ENCODE measurements at places on chromosomes 11 and 22.
A peak's percentile ranks its signal among the peaks of the same experiment; 100 is the strongest.

DNA sequence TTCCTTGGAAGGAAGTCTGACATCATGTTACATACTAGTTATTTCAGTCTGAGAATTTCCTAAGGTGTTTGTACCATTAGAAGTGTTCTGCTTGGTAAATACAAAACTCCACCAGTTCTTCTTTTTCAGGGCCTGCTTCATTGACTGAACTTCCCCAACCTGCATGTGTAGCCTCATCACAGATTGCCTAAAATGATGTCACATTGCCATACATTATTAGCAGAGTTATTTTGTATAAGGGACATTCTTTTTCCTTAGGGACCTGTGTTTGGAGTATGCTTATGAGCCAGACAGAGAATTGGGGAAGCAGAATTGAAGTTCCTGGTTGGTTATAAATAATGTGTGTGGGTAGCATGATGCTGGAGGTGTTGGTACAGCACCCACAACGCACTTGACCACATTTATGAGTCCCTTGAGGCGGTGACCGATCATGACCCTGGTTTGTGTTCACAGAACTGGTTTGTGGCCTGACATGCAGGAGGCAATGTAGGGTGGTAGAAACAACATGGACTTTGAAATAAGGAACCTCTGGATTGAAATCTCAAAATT is 16.4 kb upstream of the MMP7 start:
- no peak for DNase-seq

DNA sequence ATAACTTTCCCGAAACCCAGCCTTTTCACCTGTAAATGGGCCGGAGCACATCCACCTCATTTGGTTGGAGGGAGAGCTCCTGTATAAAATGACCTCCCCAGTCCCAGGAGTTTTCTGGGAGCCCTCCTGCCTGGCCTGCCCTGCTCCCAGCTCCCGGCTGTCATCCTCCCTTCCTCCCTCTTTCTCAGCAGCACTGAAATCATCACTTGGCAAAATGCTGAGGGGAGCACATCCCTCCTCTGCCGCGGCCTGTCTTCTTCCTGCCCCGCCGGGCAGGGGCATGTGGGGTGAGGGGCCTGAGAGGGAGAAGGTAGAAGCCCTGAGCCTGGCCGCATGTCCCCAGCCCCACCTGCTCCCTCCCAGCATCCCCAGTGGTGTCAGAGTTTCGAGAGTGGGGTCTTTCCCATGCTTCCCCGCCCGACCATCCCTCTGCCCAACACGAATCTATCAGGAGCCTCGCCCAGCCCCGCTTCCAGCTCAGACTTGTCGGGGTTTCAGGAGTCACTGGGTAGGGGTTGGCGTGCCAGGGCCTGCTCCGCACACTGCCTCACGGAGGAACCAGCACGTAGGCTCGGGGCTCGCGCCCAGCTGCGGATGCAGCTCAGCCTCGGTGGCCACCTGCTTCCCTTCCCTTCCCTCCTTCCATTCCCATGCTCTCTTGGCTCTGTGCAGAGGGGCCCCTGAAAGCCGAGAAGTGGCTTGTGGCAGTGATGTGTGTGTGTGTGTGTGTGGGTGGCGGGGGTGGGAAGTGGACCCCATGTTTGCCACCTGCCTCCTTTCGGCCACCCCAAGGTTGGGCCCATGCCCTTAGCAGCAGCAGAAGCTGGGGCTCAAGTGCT is 37.1 kb downstream of the NECTIN1 start:
- no peak for DNase-seq

GRCh38 chr11:122421702-122422101 is 233.8 kb upstream of the UBASH3B start:
- DNase-seq, result no peak

GRCh38 chr11:77299528-77299993 is 1.9 kb downstream of the GDPD4 start:
- DNase-seq, result no peak

DNA sequence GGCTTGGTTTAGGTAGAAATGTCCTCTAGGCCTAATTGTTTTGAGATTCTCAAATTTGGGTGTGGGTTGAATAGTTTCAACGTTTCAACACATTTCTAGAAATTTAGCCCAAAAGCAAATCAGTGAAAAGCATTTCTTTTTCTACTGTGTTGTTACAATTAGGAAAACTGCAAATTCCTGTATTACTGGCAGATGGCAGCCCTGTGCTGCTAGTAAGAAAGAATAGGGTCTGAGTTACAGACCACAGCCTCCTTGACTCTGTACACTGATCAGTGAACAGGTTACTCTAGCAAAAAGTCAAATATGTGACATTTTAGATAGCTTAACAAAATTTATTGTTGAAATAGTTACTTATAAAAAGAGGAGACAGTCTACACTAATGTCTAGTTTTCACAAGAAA is 703.0 kb downstream of the JRKL start:
- no peak for DNase-seq

GRCh38 chr11:76512851-76513653 is 68.2 kb downstream of the EMSY start:
- no peak for DNase-seq

DNA sequence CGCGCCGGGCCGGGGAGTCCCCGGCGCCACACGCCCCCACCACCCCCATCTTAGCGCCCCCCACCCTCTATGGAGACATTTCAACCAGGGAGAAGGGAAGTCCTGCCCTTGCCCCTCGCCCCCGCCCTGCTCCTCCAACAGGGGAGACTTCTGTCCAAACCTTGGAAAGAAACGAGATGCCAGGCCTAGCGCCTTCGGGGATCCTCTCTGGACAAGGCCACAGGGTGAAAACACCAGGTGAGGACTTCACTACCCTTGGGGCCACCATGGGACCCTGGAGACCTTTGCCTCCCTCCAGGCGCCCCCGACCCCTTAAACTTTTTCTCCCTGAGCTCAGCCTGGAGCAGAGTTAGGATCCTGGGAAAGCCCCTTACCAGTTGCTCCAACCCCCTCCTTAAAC is 11.6 kb upstream of the NPAS4 start:
- no peak for DNase-seq

DNA sequence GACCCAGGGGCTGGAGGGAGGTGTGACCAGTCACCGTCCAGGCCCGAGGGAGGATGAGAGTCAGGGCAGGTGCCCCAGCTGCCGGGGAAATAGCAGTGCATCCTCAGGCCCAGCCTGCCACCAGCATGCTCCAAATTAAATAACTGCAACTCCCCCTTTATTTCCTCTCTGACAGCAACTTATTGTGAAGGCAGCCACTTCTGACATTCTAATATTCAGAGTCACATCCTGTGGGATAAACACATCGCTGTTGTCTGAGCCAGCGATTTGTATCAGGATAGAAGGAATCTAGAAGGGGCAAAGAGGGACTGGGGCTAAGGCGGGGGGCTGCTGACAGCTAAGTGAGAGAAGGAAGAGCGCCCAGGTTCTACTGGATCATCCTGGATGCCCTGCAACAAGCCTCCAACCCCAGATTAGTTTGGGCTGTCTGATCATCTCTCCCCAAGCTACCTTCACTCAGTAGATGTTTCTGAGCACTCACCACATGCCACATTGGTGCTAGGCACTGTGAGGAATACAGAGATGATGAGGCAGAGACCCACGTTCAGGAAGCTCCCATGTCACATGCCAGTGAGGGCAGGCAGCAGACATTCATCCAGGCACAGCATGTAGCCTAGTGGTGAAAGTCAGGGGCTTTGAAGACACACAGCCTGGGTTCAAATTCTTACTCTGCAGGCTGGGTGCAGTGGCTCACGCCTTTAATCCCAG is 214.1 kb downstream of the BUD13 start:
- DNase-seq, result no peak

DNA sequence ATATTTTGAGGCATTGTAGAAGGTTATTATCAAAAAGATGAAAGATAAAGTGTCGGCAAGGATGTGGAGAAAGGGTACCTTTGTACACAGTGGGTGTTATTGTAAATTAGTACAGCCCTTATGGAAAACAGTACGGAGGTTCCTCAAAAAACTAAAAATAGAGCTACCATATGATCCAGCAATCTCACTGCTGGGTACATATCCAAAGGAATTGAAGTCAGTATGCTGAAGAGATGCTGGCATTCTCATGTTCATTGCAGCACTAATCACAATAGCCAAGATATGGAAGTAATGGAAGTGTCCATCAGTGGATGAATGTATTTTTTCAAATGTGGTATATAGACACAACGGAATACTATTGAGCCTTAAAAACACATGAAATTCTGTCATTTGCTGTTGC is 15.1 kb upstream of the MTMR3 start:
- no peak for DNase-seq

DNA sequence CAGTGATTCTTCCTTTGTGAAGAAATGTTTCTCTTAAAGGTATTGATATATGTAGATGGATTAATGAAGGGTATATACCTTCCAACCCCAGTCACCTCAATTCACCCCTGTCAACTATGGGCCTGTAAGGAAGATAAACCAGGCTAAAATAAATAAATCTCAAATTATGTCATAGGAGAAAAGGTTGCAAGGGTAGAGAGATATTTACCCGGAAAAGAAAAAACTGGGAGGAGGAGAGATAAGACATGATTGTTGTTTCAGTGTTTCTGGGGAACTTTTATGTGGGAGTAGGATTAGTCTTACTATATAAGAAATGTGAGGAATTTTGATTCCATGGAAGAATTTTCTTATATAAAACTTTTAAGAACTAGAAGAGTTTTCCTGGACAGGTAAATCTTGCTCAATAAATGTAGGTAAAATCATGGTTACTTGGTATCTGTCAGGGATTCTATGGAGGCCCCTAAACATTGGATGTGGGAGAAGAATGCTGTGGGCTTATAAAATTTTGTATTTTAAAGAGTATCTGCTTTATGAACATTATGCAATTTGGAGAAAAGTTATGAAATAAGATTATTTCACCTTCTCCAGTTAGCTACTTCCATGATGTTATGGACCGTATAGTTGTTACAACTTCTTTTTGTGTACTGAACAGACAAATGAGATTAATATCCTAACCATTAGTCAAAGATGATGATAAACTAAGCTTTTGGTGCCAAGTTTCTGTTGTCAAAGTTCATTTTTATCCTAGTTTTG is 6.4 kb downstream of the YAP1 start:
- DNase-seq, result no peak

DNA sequence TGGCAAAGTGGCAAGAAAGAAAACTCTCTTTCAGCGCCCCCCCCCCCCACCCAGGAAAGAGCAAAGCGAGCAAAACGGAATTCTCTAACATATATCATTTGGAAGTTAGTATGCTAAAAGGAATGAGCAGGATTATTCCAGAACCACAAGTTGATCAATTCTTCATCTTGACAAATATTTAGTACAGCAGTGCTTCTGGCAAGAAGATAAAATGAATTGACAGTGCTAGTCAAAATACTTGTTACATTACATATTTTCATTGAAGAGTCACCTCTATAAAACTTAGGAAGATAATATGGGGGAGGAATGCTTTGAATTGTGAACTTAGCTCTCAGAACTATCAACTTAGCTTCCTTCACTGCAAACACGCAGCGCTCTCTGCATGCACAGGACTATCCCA is 377.4 kb downstream of the DYNC2H1 start:
- no peak for DNase-seq

DNA sequence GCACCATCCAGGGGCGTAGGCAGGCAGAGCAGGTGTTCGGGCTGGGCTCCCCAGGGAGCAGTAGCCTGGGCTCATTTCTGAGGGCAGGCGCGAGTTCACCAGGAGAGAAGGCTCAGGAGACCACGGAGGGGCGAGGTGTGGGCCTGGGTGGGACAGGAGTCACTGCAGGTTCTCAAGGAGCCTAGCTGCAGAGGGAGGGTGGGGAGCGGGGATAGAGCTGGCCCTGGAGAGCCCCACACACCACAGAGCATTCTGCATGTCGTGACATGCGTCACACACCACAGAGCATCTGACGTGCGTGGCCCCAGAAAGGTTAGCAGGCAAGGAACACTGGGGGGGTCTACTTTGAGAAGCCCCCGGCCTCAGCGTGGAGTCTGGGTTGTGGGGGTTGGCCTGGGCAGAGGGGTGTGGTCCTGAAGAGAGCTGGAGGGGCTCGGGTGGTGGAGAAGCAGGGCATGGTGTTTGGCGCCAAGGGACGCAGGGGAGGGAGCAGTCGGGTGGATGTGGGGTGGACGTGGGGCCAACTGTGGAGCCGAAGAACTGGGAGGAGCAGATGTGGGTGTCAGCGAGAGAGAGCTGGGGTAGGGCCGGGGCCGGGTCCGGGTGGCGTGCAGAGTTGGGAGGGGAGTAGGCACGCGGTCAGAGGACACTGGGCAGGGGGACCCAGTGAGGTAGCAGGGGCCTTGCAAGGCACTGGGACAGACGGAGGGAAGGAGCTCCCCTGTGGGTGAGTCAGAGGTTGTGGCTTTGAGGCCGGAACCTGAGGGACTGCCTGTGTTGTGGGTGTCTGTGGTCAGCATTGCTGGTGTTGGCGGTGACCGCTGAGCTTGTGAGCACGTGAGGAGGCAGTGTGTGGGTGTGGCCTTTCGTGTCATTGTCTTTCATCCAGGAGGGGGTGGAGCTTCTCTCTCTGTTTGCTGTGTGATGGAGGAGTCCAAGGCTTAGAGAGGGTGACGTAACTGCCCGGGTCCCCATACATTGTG is 25.5 kb downstream of the CTTN start:
- peak; percentile 31 for DNase-seq

DNA sequence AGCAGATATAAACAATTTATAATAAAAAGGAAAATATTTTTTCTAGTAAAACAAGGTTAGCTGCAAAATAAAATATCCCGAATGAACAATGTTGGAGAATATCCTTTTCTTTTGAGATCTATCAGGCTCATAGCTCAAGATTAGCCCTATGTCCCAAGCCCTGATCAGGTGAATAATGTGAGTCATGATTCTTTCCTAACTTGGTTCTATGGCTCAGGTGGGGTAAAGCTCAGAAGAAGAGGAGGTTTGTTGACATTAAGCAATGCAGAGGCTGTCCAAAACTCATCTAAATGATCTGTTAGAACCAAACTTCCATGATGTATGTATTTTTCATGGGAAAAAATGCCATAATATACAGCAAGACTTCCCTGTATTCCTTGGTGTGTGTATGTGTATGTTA is 86.1 kb downstream of the TRIM44 start:
- DNase-seq, result no peak

DNA sequence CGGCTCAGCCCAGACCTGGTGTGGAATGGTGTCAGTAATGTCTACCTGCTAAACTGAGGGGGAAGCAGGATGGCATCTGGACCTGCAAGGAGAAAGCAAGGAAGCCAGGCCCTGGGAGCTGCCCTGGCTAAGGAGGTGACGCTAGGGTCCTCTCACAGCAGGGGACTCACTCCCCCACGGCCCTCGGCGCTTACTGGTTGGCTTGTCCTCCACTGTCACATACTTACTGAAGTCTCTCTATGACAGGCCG is 48.9 kb downstream of the TPBGL start:
- DNase-seq, result no peak

DNA sequence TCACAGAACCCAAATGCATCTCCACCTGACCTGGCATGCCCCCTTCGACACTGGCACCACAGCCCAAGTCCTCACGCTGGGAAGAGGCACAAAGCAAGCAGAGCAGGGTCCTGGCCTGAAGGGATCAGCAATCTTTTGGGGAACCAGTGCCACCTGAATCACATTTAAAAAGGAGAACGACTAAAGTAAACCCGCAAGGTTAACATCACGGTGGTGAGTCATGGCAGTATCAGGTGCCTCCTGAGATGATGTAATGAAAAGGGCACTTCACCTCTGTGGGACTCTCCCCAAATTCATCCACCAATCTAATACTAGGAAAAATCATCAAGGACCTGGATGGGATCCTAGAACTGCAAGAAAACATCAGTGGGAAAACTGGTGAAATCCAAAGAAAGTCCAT is 44.9 kb downstream of the PACSIN2 start:
- DNase-seq, result no peak

- no peak for DNase-seq
These were observed 582.6 kb downstream of the METTL15 start for GRCh38 chr11:28690746-28691145.
